IPS DF 6.9 (cell line): ENCODE measurements at places on chromosomes 2 and 18.

GRCh38 chr18:45521777-45522176 lies 93.5 kb upstream of the SLC14A2 start:
- DNase-seq, result no peak

GRCh38 chr18:69205925-69206324 lies 194.8 kb upstream of the DOK6 start:
- DNase-seq, result no peak

DNA sequence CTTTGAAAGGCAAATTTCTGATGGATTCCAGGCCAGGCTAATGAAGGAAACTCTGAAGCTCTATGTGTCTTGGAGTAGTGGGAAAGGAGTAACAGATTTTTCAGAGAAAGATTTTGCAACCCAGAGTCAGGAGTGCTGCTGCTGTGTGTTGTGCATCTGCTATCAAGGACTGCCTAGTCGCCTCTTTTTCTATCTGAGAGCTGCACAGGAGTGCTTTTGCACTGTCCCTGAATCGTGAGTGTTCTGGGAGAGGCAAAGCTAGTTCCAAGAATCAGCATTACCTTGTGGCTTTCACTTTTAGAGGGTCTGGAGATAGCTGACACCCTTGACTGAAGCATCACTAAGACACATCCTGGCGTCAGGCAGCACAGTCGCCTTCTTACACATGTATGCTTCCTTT lies 336.4 kb downstream of the PARD3B start:
- no peak for DNase-seq

DNA sequence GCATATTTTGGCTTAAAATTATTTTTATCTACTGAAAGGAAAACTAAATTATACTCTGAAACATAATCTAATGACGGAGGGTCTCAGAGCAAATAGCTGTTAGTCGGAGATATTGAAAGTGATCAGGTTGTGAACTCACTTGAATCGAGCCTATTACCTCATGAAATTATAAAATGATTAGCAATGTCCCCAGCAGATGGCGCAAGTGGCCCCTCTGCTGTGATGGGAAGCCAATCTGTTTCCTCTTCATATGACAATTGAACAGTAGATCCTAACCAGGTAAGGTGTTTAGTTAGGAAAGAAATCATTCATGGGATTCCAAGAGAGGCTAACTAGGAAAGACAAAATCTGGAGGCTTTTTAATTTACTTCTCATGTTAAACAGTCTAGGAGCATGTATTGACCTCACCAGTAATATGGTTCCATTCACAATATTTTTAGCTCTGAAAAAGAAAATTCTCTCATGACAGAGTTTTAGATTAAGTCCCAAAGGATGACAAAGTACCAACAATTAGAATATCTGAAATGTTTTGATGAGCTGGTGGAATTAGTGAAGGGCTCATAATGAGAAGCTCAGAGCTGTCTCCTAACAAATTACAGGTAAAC lies 29.9 kb upstream of the MPPE1 start:
- DNase-seq, result no peak
